ENCODE measurements at places on chromosomes 13 and 19. TPM values are rescaled to one million over a fixed set of nuclear protein-coding genes. Genes with fewer than 3 reads are reported as not detected.

Gene DIRAS1
- 0.84 TPM for total RNA-seq

Gene FBXO27
- total RNA-seq: 1.4 TPM

Gene ATXN8OS
- total RNA-seq: not detected

GRCh38 chr13:71583581-71583980, 283.4 kb downstream of the DACH1 start:
- no peak for DNase-seq

Gene MAMSTR
- total RNA-seq: 29.2 TPM

Gene ZNF723
- not detected for total RNA-seq
